ENCODE measurements at places on chromosomes 16 and 17.

- no peak for DNase-seq
Observed at GRCh38 chr16:14545346-14545884, 84.6 kb downstream of the PARN start.

DNA sequence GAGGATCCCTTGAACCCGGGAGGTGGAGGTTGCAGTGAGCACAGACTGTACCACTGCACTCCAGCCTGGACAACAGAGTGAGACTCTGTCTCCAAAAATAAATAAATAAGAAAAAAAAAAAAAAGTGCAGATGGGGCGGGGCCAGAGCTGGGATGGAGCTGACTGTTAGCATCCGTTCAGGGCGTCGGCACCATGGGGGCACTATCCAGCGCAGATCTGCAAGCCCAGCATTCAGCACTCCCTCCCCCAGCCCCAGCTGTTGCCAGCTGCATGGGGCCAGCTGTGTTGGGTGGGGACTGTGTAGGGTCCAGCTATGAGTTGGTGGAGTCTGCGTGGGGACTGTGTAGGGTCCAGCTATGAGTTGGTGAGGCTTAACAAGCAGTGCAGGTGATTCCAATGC lies 13.3 kb downstream of the GPRC5C start:
- no peak for DNase-seq

DNA sequence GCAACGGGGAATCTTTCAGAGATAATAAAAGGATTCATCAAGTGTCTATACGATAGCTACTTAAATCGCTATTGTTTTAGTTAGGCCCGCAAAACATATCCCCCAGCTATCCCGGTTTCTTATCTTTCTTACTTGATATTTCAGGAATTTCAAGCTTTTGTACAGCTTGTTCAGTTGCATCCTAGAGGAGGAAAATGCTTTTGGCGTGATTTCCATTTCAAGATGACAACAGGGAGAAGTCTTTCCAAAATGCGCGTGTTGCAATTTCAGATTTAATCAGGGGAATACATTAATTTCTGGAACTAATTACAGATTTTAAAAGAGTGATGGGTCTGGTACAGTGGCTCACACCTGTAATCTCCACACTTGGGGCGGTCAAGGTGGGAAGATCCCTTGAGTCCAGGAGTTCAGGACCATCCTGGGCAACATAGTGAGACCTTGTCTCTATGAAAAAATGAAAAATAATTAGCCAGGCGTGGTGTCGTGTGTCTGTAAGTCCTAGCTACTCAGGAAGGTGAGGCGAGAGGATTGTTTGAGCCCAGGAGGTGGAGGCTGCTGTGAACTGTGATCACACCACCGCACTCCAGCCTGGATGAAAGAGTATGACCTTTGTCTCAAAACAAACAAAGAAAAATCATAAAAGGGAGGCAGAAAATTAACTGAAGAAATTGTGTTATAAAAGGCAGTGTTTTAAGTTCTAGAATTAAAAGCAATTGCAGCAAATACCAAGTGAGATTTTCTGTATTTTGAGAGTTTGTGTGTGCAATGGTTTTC lies 546.1 kb downstream of the MAF start:
- no peak for DNase-seq

DNA sequence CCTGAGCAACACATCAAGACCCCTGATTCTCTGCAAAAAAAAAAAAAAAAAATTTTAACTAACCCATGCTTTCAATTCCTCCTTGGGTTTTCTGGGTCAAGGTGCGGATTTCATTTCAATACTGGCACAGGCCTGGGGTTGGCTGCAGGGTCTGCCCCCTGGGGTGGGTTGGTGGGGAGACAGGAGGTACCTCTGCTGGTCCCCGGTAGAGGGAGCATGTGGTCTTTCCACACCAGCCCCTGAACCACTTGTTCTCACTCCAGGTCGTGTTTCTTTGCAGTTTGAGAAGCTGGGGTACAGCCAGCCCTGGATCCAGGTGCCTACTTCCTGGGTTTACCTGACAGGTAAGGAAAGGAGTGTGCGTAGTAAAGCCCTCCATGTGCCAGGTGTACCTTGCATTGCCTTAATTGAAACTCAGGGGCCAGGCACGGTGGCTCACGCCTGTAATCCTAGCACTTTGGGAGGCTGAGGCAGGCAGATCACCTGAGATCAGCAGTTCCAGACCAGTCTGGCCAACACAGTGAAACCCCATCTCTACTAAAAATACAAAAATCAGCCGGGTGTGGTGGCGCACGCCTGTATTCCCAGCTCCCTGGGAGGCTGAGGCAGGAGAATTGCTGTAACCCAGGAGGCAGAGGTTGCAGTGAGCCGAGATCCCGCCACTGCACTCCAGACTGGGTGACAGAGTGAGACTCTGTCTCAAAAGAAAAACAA lies 21.8 kb downstream of the SDR42E2 start:
- no peak for DNase-seq

GRCh38 chr17:58224315-58224714 lies 5.3 kb upstream of the MKS1 start:
- DNase-seq: no peak

All from nucleus accumbens (tissue), 56 donors.